ENCODE measurements at places on chromosomes 6 and 20.
A peak's percentile ranks its signal among the peaks of the same experiment; 100 is the strongest.

- no peak for DNase-seq
Measured at GRCh38 chr6:54970337-54970736, 123.8 kb downstream of the FAM83B start.

GRCh38 chr20:32004963-32005362 lies 5.3 kb upstream of the CCM2L start:
- peak; percentile 72 for DNase-seq

- DNase-seq: no peak
Measured at GRCh38 chr6:121873595-121873994, 438.1 kb downstream of the GJA1 start.

- DNase-seq: no peak
Measured at GRCh38 chr20:54843865-54844264, 368.5 kb downstream of the DOK5 start.

- DNase-seq: no peak
Measured at GRCh38 chr20:55211481-55211880, 736.1 kb downstream of the DOK5 start.

DNA sequence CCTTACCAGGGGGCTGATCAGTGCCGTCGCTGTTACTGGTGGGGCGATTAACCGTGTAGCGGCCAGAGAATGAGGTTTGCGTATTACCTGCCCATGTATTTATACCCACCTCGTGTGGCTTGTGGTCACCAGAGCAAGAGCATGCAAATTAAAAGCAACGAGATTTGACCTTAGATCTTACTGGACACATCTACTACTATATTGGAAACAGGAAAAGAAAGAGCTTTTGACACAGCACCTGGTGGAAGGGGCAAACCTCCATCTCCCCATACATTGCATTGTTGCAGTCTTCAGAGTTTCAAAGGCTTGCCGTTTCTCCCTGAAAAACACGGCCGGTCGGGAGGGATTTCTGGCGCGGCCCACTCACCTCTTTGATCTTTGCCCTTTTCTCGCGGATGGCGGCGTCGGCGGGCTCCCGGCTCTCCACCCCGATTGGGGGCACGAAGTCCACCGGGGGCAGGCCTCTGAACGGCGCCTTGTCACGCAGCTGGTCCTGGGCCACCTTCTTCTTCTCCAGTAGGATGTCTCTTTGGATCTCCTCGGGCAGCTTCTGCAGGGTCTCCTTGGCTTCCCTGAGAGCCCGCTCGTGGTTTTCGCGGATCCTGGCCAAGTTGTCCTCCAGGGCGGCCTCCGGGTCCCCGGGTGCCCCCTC lies 1.3 kb downstream of the MAN1A1 start:
- no peak for DNase-seq

DNA sequence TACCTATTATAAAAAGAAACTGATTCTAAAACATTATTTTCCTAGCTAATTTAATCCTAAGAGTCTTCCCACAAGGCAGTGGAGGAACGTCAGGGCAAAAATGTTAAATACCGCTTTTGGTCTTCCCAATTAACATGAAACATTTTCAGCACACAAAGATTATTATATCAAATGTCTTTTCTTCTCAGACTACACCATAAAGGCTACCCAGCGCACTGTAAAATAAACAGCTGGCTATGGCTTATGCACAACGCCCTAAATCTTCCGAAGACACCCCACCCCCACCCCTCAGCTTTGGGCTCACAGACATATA lies 1.0 kb downstream of the NUDT3 start:
- DNase-seq: no peak

Data from cerebellar cortex (tissue), 1 donor.